ENCODE measurements at places on chromosomes 5 and 9. TPM values are rescaled to one million over a fixed set of nuclear protein-coding genes. Genes with fewer than 3 reads are reported as not detected.

GRCh38 chr9:98992107-98992884 lies 48.6 kb downstream of the COL15A1 start:
- H3K27ac ChIP-seq: no peak overlapping the region
- H3K36me3 ChIP-seq: no peaks in the 10 kb centered on the region
- no peak overlapping the region for H3K4me3 ChIP-seq
- H3K4me1 ChIP-seq: no peaks in the 10 kb centered on the region

- H3K27me3 ChIP-seq: no peaks in the 10 kb centered on the region
- no peak overlapping the region for H3K4me3 ChIP-seq
- no peaks in the 10 kb centered on the region for H3K4me1 ChIP-seq
Observed at GRCh38 chr9:129968690-129969485, 74.1 kb downstream of the FNBP1 start.

The KCNT1 gene
- not detected for total RNA-seq

DNA sequence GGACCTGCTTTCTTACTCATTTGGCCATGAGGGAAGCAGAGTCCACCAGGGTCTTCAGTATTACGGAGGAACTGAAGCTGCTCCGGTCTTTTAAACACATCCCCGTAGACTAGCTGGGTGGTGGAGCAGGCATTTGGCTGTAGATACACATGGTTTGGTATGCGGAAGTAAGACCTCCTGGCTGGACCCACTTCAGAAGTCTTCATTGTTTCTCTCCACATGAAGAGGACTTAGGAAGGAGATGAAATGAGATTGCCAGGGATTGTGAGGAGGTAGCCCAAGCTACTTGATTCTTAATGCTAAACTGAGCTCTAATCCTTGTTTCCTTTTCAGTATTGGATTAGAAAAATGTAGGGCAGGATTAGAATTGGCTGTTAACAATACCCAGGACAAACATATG lies 32.9 kb downstream of the STXBP1 start:
- H3K4me3 ChIP-seq: no peak overlapping the region
- no peaks in the 10 kb centered on the region for H3K36me3 ChIP-seq
- H3K27me3 ChIP-seq: no peaks in the 10 kb centered on the region
- DNase-seq: no peak
- H3K27ac ChIP-seq: no peak overlapping the region

DNA sequence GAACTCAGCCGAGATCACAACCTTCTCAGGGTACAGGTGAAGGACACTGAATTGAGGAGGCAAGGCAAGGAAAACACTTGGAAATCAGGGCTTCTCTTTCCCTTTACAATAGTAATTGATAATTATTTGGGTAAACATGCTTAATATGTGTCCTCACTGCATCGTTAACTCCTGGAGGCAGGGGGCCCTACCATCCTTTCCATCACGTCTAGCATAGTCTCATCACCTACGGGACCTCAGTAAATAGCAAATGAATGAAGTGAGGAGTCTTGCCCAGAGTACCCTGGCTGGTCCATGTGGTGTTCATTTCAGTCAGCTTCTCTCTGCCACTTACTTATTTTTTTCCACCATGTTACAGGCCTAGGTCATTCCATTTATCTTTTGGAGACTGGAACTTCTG lies 2.3 kb downstream of the F2RL1 start:
- H3K36me3 ChIP-seq: no peaks in the 10 kb centered on the region
- DNase-seq: no peak
- no peak overlapping the region for H3K4me3 ChIP-seq
- H3K4me1 ChIP-seq: no peaks in the 10 kb centered on the region
- H3K27ac ChIP-seq: no peak overlapping the region

GRCh38 chr5:15995341-15996052 lies 184.1 kb downstream of the MARCHF11 start:
- no peaks in the 10 kb centered on the region for H3K4me1 ChIP-seq
- no peaks in the 10 kb centered on the region for H3K36me3 ChIP-seq
- no peaks in the 10 kb centered on the region for H3K27me3 ChIP-seq
- H3K4me3 ChIP-seq: no peak overlapping the region

DNA sequence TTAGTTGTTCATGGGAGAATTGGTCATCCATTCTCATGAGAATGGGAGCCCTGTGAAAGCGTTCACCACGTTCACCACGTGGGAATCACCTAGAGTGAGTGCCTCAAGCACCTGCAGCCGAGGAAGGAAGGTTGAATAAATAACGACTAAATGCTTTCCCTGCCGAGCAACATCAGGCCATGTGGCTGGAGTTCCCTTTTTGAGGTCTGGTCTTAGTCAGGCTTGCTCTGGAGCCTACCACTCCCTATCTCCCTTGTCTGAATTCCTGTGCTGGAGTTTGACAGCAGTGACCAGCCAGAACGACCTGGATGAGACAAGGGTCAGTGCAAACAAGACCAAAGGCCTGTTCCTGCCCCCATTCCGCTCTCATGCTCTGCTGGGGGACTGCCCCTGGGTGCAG lies 28.5 kb downstream of the KCNMB1 start:
- H3K27me3 ChIP-seq: no peaks in the 10 kb centered on the region
- H3K4me1 ChIP-seq: peaks cover 7% of the 10 kb centered on the region
- no peak for DNase-seq
- no peak overlapping the region for H3K27ac ChIP-seq
- H3K4me3 ChIP-seq: no peak overlapping the region
- no peaks in the 10 kb centered on the region for H3K36me3 ChIP-seq

DNA sequence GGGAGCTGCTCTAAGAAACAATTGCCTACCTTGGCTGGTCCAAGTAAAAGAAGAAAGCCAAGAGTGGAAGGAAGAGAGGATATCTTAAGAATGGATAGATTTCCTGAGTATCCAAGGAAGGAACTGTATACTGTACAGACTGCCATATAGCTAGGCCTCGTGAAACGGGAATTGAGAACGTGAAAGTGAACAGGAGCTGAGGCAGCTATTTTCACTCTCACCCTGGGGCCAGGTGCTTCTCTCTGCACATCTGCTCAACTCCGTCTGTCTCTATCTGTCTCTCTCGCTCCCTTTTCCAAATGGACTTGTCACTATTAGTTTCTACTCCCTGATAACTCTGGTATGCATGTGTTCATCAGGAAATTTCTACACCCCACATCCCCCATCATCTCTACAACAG lies 35.9 kb upstream of the TESK1 start:
- H3K36me3 ChIP-seq: no peaks in the 10 kb centered on the region
- H3K4me3 ChIP-seq: no peak overlapping the region
- no peaks in the 10 kb centered on the region for H3K4me1 ChIP-seq
- no peaks in the 10 kb centered on the region for H3K27me3 ChIP-seq

Data from right lobe of liver (tissue), 6 donors.